ENCODE measurements at places on chromosomes 2 and 18.
A peak's percentile ranks its signal among the peaks of the same experiment; 100 is the strongest.

- no peak for DNase-seq
These were observed 57.6 kb upstream of the TWIST2 start for GRCh38 chr2:238790126-238790832.

DNA sequence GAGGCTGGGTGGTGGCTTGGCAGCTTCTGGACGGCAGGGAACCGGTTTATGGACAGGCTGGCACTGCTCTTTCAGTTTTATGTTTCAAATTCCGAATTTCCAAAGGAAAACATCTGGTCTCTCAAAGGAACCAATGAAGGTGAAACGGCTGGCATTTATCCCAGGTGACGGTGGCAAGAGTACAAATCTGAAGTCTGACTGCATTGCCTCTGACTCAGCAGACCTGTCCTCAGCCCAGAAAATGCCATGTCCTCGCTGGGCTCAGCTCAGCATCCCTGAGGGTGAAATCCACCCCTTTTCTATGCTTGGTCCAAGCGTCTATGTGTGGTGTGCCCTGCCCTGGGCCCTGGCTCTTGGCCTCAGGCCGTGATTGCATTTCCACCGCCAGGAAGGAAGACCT, 38.1 kb downstream of the NAPG start:
- no peak for DNase-seq

- no peak for DNase-seq
These were observed 42.4 kb upstream of the PSMD14 start for GRCh38 chr2:161265874-161266273.

- no peak for DNase-seq
These were observed 136.7 kb downstream of the BCL2 start for GRCh38 chr18:63182861-63183260.

DNA sequence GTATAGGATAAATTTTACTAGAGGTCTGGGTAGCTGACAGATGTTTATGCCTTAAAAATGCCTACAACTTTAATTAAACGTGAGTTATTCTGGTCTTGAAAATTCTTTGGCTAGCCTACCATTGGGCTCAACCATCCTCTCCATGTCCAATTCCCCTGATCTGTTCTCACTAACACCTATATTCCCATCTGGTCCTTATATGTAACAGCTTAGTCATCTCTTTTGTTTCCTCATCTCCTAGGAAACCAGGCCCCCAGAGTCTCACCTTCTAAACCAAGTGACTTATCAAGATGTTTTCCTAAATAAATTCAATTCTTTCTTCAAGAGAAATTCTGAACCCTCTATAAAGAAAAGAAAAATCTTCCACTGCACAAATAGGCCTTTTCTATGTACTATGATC, 148.5 kb downstream of the TTC32 start:
- DNase-seq: no peak

- DNase-seq: peak; percentile 17
These were observed 1.8 kb upstream of the SATB2 start for GRCh38 chr2:199459286-199460100.

- no peak for DNase-seq
These were observed 159.1 kb downstream of the FHOD3 start for GRCh38 chr18:36456622-36457021.

DNA sequence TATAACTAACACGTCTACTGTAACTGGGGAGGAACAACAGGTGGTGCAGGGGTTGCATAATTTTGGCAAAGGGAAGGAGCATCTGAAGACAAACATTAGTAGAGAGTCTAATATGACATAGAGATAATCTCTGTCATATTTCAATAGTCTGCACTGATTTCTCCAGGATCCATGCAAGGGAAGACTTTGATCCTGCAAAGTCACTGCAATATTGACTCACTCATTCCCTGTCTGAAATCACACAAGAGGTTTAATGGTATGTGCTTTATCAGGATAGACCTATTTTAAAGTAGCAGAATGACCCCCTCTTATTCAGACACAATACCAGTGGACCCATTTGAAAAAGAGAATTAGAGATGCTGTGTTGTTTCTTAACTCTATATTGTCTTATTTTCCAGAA, 98.7 kb upstream of the CAVIN2 start:
- DNase-seq: no peak

DNA sequence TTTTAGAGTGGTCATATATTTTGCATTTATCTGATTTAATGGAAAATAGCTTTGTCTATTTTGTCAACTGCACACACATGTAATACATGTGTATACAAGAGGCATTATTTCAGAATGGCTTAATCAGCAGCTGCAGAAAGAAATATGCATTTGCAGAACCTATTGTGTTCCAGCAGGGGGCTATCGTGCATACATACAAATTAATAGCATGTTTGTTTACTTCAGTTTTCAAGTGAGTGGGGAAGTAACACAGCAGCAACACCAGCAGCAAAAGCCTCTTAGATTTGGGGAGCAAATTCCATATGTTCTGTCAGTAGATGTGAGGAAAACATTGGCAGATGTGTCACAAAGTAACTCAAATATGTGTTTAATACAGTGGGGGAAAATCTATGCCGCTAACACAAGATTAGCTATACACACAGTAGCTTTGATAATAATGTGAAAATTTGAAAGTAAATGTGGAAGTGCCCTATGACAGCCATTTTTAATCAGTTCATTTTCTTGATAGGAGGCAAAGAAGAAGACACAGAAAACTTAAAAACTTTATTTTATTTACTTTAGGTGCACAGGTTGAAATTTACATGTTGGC, 218.1 kb downstream of the WDR7 start:
- DNase-seq: no peak

GRCh38 chr2:161243905-161244304, 64.3 kb upstream of the PSMD14 start:
- no peak for DNase-seq

- DNase-seq: no peak
These were observed 1.3 kb upstream of the ANTXR1 start for GRCh38 chr2:69011611-69012157.

DNA sequence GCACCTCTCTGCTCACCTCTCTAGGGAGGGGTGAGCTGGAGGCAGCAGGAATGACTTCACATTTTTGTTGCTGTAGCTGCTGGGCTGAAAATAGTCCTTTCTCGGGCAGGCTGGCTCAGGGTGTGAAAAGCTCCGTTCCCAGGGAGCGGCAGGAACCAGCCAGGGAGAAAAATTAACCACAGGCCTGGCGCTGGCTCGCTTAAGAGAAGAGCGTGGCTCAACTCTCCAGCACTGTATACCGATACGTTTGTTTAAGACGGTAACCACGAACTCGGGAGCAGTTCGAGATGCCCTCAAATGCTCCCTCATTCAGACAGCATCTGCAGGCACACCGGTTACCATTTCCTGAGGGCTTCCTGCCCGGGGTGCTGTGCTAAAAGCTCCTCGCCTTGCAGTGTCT, 129.6 kb downstream of the CELF4 start:
- no peak for DNase-seq

DNA sequence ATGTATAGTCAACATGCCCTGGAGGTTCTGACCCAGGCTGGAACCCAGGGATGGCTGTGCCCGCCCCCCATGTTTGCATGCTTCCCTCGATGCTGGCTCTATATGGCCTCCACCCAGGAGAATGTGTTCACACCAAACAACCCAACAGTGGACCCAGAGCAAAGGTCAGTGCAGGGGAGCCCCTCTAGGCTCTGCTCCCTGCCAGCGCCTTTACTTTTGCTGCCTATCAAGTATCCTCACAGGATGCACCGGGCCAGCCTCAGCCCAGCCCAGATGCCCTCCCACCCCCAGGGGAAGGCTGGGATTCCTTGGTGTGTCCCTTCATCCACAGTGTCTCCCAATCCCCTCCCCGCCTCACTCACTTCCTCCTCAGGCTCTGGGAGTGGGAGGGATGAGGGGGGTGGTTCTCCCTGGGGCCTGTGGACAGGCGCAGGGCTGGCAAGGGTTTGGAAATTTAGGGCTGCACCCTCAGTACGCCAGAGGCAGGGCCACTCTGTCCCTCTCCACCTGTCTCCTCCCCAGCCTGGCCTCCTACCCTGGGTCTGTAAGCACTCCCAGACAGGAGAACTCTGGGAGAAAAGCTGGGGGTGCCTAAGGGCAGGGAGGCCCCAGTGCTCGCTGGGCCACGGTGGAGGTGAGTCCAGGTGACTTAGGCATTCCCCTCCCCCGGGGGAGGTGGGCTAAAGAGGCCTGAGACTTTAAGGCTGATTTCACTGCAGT, 2.3 kb downstream of the ATP6V1B1 start:
- DNase-seq: no peak

- DNase-seq: no peak
These were observed 135.8 kb upstream of the GPC1 start for GRCh38 chr2:240299710-240300068.

DNA sequence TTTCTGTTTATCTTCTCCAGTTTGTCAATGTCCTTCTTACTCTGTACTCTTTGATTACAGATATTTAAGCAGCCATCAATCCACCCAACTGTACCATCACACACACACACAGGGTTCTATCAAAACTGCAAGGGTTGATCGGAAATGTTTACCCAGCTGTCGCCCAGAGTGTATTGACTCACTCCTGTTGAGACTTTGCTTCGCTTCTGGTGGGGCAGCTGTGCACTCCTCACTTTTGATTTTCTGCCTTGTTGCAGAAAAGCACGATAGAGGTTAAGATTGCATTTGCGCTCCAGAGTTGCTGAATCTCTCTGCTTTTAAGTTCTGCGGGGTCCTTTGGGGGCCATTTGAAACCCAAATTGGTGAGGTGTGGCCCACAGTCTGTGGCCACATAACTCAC, 216.2 kb downstream of the SETBP1 start:
- no peak for DNase-seq

GRCh38 chr2:8447610-8448221, 234.1 kb upstream of the ID2 start:
- DNase-seq: no peak

DNA sequence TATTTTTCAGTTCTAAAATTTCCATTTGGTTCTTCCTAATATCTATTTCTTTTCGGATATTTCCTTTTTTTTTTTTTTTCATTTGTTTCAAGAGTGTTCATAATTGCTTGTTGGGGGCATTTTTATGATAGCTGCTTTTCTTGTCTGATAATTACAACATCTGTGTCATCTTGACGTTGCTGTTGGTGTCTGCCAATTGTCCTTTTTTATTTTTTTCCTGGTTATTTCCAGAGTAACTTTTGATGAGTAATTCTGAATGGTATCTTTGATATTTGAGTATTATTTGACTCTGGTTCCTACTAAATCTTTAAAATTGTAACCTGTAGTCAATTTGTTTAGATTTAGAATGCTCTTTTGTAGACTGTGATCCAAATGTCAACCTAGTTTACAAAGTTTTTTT, 51.3 kb upstream of the CHRNA1 start:
- DNase-seq: no peak

DNA sequence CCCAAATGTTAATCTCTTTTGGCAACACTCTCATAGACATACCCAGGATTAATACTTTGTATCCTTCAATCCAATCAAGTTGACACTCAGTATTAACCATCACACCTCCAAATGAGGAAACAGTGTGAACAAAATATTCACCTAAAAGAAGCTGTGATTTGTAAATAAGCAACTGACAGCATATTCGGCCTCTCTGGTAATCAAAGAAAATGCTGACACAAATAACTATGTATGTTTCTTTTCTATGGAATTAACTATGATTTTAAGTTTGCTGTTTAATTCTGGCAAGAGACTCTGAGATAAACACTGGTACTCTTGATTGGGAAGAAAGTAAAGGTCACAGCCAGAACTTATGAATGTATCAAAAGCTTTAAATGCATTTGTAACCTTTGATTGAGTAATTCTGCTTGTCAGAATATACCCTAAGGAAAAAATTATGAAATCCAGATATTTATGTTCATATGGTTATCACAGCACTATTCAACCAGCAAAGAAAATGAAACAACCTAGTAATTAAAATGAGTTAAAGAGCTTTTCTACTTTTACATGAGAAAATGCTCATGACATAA, 3.6 kb upstream of the GYPC start:
- DNase-seq: no peak

- no peak for DNase-seq
These were observed 79.3 kb downstream of the TGFA start for GRCh38 chr2:70474256-70474848.

- no peak for DNase-seq
These were observed 442.7 kb upstream of the MEIS1 start for GRCh38 chr2:65992198-65992554.

DNA sequence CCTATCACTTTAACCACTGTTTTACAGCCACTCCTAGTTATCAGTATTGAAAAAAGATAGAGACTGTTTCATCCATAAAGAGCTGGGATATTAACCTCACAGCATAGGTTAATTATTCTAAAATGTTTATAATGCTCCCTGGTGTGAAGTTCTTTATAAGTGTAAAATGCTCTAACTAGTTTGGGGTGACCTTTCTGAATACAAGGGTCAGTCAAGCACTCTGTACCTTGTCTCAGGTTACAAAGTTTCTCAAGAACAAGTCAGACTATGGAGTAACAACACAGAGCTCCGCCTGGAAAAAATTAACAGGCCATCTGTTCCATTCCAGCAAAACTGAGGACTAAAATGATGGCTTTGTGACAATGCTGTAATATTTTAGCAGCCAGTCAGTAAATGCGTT, 107.4 kb downstream of the NOL4 start:
- DNase-seq: no peak

DNA sequence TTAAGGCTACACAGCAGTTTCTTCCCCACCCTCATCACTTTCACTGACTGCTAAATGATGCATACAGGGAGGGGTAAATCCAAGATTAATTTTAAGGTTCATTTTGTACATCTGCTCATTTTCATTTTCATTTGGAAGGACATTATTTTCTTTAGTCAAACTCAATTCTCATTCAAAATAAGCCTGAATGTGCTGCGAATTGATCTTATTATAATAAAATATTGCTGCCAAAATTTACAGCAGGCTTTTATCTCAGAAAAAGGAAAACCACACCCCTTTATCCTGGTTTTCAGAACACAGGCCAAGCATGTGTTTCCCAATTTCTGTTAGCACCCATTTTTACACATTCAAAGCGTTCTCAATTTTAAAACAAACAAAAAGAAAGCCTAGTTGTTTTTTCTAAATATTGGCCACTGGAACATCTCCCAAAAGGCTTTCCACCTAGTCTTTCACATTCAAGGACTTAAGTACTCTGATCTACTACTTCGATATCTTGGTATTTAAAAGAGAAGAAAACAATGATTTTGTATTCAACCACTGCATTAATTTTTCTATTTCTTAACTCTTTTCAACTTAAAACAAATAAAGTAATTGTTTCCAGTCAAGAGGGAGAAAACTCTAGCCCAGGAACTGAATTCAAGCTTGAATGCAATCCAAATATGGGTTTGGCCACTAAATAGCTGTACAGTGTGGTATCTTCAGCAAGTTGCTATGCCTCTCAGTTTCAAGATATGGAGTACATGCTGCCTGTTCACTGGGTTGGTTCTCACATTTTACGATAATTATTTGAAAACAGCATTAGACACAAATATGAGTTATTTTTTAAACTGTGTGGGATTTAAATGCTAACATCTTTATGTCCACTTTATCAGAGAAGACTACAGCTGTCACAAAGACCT, 52.5 kb downstream of the CDH2 start:
- DNase-seq: no peak

- DNase-seq: no peak
These were observed 6.5 kb upstream of the MAL start for GRCh38 chr2:95018861-95019550.

DNA sequence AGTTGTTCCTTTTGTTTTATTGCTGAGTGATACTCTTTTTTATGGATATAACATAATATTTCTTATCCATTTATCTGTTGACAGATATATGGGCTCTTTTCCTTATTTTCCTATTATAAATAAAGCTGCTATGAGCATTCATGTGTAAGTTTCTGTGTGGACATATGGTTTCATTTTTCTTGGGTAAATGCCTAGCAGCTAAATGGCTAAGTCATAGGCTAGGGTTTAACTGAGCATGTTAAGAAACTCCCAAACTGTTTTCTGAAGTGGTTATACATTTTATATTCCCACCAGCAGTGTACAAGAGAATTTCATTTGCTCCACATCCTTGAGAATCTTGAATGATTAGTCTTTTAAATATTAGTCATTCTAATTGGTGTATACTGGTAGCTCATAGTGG, 786.6 kb upstream of the CDH2 start:
- DNase-seq: no peak
